ENCODE measurements at places on chromosomes 5 and 9.

GRCh38 chr5:37808945-37809344, 30.9 kb downstream of the GDNF start:
- DNase-seq: no peak

GRCh38 chr9:86434039-86434726, 80.0 kb upstream of the TUT7 start:
- DNase-seq: no peak

DNA sequence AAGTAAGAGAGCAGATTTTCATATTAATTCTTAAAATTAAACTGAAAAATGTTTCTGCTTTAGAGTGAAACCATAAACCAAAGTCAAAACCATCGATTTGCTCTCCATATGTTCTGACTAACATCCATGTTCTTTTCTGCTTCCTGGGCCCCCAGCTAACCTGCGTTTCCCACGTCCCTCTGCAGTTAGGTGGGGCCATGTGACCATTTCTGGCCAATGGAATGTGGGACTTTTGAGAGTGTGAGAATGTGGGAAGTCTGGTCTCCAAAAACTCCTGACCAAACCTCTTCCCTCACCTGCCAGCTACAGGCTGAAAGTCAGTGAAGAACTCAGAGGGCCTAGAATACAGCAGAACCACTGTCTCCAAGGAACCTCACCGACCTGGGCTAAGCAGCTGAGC, 44.9 kb downstream of the ANKH start:
- no peak for DNase-seq

GRCh38 chr5:659496-660263, 33.5 kb downstream of the TPPP start:
- DNase-seq: no peak

DNA sequence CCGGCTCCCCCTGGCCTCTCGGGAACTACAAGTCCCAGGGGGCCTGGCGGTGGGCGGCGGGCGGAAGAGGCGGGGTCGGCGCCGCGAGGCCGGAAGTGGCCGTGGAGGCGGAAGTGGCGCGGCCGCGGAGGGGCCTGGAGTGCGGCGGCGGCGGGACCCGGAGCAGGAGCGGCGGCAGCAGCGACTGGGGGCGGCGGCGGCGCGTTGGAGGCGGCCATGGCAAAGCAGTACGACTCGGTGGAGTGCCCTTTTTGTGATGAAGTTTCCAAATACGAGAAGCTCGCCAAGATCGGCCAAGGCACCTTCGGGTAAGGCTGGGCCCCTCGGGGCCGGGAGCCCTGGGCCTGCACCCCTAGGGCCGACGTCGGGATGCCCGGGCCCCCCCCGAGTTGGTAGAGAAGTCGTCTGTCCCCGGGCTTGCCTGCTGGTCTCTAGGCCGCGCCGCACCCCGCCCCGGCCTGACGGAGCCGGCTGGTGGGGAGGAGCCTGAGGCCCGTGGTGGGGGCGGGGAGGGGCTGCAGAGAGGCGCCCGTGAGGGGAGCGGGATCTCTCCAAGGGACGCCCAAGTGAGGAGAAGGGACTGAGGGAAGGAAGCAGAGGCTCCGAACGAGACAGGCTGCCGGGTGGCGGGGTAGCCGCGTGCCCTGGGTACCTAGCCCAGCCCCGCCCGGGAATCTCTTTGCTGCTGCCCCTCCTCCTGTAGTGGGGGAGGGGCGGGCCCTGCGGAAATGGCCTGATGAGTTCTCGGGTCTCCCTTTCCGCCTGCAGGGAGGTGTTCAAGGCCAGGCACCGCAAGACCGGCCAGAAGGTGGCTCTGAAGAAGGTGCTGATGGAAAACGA, at the start of gene CDK9:
TSS of gene CDK9 (plus strand) at position 102 of the 840 bp plus-strand sequence. CDS start at position 217, 115 bp downstream.
- DNase-seq: peak; percentile 78

DNA sequence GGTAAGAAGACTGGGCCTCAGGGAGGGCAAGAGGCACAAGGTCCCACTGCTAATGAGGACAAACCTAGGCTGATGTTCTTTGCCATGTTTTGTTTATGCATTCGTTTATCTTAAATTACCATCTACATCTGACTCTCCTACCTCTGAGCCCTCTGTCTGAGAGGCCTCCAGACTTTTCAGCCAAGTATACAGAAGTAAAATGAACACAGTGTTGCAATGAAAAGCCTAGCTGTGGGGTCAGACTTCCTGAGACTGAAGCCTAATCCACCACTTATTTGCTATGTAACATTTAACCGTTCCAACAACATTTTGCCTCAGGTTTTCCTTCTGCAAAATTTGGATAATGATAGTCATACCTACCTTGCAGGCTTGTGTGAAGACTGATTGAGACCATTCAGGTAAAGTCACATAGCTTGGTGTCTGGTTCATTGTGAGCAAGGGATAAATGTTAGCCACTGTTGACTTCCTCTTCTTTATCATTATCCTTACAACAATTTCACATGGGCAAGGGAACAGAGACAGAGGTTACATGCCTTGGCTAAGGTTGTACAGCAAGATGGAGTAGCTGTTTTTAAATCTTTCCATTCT, 374.9 kb upstream of the CLINT1 start:
- no peak for DNase-seq

- no peak for DNase-seq
Measured at GRCh38 chr5:2614571-2614970, 136.9 kb downstream of the IRX2 start.

DNA sequence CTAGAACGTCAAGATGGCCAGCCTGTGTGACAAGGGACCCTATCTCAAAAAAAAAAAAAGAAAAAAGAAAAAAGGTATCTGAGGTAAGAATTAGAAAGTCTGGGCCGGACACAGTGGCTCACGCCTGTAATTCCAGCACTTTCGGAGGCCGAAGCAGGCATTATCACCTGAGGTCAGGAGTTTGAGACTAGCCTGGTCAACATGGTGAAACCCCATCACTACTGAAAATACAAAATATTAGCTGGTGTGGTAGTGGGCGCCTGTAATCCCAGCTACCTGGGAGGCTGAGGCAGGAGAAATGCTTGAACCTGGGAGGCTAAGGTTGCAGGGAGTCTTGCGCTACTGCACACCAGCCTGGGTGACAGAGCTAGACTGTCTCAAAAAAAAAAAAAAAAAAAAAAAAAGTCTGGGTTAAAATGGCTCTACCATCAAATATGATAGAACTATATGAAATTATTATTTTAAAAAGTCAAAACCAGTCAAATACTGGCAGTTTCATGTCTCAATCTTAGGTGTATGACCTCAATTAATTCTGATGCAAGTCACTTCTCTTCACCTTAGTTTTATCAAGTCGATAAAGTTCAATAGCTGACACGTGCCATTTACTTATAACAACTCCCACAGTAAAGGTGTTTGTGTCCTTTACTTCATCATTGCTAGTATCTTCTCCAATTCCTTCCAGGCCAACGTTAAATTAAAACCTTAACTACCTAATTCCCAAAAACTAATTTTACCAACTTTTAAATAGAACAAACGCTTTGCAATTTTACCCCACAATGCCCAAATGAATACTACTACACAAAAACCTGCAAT, 1.1 kb downstream of the RPS23 start:
- DNase-seq: no peak

- no peak for DNase-seq
Measured at GRCh38 chr5:2001300-2001699, 118.6 kb upstream of the IRX4 start.

GRCh38 chr5:75148051-75148450, 88.6 kb downstream of the ANKRD31 start:
- no peak for DNase-seq

GRCh38 chr9:75907329-75907728, 16.9 kb downstream of the PCSK5 start:
- DNase-seq: no peak
